ENCODE measurements at places on chromosomes 1 and 21.

DNA sequence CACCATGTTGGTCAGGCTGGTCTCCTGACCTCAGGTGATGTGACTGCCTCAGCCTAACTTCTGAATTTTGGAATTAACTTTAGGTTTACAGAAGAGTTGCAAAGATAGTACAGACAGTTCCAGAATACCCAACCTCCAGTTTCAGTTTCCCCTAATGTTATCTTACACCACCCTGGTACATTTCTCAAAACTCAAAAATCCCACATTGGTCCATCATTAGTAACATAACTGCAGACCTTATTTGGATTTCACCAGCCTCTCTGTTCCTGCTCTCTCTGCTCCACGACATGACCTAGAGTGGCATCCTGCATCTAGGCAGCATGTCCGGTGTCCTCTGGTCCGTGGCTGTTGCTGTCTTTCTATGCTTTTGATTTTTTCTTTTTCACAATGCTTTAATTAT, 5.0 kb upstream of the ZC3H12A start:
- no peak for DNase-seq

DNA sequence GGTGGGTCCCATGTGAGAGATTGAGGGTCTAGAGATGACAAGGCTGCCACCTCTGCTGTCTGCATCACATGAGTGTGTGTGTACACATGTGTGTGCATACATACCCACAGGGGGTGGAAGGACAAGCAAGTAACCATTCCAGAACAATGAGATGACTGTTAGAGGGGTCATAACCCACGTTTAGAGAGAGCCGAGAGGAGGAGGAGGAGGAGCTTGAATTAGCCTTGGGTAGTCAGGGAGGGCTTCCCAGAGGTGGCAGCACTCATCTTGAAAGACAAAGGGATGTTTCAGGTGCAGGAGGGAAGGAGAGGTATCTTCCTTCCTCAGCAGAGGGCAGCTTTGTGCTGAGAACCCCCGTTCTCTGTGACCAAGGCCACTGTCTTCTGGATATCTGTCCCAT, 21.3 kb downstream of the TNFRSF1B start:
- peak; percentile 52 for DNase-seq

DNA sequence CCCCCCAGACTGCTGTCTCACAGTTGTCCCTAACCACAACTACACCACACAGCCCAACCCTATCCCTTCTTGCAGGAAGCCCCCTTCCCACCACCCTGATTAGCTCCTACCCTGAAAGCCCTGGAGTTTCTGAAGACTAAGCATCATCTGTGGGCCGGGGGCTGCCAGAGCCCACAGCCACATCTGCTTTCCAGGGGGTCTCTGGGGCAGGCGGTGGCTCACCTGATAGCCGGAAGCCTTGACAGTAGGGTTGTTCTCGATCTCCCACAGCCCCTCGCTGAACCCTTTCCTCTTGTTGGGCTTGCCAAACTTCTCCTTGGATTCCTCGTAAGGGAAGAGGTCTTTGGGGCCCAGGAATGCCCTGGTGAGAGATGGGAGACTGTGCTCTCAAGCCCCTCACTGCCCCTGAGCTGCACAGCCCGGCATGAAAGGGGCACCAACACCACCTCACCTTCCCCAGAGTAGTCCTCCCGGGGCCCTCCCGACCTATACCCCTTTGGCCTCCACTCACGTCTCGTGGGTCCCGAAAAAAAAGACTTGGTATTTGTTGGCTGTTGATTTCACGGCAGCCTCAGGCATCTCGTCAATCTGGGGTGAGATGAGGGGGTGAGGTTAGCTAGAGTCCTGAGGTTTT, 4.0 kb upstream of the MRPL24 start:
- no peak for DNase-seq

- DNase-seq, result no peak
Measured at GRCh38 chr1:25845664-25846063, 13.6 kb downstream of the AUNIP start.

DNA sequence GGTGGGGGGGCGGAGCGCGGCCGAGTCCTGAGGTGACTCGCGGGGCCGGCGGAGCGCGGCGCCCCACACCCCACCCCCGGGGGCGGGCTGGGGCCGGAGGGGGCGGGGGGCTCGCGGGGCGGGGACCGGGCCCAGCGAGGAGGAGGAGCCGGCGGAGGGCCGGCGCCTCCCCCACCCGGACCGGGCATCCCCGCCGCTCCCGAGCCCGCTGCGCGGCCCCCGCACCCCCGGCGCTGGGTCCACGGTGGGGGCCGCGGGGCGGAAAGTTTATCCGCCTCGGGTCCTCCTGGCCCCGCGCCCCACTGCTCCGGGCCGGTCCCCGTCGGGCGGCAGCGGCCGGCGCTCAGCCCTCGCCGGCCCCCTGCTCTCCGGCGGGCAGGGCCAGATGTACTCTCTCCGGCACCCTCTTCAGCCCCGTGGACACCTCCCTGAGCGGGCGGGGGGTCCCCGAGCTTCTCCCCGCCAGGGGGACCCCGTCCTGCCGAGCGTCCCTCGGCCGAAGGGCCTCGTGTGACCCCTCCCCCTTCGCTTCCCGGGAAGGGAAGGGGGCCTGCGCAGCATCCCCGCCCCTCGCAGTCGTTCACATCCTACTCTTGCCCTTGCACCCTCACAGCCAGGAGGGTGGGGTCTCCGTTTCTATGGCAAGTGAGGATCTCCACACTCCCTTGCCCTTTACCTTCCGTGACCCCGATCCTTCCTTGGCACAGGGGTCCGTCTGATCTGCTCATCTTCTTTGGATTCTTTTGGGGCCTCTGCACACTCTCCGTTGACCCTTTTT, 663 bp downstream of the CAMTA1 start:
- DNase-seq, result no peak

DNA sequence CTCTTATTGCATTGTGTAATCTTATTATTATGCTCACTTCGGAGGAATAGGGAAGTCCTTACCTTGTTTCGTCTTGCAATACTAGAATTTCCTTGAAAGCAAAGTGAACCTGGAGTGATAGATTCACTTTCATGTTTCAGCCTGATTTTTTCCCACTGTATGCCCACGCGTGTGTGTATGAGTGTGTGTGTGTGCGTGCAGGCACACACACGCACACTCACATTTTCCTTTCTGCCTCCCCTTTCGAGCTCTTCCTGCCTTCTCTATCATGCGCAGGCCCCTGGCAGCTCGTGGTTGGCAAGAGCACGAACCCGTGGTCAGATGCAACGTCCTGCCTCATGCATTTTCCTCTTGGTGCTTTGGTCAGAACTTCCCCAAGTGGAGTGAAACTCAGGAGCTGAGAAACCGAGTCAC, at the start of gene GCSAML:
Gene GCSAML, plus strand, starts transcription at position 366 of the 414 bp plus-strand sequence. CDS start 58 bp downstream, outside the sequence.
- no peak for DNase-seq

DNA sequence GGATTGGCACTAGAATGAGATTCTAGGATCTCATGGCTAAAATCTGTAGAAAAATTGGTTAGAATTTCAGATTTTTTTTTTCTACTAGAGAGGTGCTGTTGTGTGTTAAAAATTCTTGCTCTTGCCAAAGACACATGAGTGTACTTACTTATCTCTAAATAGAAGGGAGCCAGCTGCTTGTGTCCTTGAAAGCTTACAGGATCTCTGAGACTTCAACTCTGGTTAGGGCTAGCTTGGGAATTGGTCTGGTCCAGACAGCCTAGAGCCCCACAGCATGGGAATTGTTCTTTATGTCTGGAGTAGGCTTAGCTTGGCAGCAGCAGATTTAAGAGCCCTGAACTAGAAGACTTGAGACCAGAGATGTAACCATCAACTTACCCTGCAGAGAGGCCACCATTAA, 37.3 kb downstream of the MACO1 start:
- DNase-seq, result no peak

GRCh38 chr21:25031750-25032149, 575.5 kb downstream of the MRPL39 start:
- DNase-seq, result no peak

- no peak for DNase-seq
Measured at GRCh38 chr21:45502600-45502999, 39.6 kb downstream of the SLC19A1 start.

GRCh38 chr1:12315146-12315545, 85.3 kb downstream of the VPS13D start:
- no peak for DNase-seq

DNA sequence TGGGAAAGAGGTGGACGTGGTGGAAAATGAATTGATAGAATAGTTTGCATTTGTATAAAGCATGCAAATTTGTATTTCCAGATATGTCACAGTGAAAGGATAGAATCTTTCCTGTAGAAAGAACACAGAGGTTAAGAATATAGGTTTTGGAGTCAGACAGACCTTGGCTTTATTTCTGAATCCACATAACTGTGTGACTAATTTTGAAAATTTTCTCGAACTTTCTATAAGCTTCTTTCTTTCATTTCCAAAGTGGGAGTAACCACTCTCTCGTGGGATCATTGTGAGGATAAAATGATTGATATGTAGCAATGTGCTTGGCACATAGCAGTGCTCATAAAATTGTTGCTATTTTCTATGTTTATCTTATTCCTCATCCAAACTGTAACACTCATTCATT, 108.8 kb downstream of the DISC1 start:
- DNase-seq, result no peak

- DNase-seq, result no peak
Measured at GRCh38 chr1:218779341-218780100, 394.2 kb upstream of the LYPLAL1 start.

GRCh38 chr1:229836324-229836723, 210.3 kb downstream of the URB2 start:
- DNase-seq, result no peak

GRCh38 chr21:42695697-42696380, 42.4 kb downstream of the PDE9A start:
- DNase-seq, result no peak

DNA sequence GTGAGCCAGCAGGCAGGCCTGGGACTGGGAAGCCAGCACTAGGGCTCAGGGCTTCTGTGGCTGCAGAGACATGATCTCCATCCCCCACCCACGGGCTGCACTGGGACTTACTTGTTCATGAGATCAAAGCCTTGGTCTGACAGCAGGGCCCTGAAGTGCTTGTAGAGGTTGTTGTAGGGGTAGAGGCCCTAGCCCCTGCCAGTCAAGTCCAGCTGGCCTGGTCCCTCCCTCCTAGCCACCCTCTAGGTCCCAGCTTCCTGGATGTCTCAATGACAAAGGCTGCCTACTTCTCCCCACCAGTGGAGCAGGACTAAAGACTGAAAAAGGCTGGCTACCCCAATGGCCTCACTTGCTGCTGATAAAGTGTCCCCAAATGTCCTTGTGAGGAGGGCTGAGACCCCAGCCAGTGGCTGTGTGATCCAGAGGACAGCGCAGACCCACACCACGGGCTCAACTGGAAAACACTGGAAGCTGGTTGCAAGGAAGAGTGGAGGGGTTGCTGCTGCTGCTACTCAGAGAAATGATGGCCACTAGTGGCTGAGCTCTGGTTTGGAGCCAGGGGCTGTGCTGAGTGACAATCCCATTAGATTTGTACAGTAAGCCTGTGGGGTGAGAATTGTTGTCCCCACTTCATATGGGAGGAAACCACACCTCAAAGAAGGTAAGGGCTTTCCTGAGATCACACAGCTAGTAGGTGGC, 1.4 kb downstream of the HTR1D start:
- DNase-seq, result peak; percentile 13

DNA sequence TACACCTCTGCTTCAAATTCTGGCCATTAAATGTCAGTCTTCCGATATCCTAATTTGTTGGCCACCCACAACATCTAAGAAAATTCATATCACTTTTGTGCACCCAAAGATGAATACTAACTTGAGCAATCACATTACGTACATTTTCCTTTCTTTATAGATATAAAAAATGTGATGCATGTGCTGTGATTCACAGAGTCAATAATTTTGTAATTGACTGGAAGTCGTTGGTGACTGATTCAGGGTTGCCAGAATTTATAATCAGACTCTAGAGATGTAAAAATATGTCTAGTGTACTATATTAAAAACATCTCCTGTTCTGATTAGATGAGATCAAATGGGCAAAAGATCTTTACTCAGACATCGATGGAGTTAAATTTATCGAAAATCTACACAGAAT, 150.0 kb upstream of the KCTD3 start:
- no peak for DNase-seq

DNA sequence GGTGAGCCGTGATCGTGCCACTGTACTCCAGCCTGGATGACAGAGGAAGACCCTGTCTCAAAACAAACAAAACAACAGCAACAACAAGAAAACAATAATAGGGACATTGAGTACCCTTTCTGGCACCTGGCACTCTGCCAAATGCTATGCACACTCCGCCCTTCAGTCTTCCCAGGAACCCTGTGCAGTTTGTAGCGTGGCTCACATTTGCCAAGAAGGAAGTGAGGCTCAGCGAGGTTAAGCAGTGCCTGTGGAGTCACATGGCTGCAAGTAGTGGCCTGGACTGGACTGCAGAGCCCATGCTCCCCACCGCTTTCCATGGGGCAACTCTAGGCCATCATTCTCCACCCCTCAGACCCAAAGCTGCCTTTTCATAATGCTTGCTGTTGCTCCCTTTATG, 5.3 kb upstream of the EVA1B start:
- no peak for DNase-seq

Measured in HepG2 (cell line).